ENCODE measurements at places on chromosomes 16 and 17.

DNA sequence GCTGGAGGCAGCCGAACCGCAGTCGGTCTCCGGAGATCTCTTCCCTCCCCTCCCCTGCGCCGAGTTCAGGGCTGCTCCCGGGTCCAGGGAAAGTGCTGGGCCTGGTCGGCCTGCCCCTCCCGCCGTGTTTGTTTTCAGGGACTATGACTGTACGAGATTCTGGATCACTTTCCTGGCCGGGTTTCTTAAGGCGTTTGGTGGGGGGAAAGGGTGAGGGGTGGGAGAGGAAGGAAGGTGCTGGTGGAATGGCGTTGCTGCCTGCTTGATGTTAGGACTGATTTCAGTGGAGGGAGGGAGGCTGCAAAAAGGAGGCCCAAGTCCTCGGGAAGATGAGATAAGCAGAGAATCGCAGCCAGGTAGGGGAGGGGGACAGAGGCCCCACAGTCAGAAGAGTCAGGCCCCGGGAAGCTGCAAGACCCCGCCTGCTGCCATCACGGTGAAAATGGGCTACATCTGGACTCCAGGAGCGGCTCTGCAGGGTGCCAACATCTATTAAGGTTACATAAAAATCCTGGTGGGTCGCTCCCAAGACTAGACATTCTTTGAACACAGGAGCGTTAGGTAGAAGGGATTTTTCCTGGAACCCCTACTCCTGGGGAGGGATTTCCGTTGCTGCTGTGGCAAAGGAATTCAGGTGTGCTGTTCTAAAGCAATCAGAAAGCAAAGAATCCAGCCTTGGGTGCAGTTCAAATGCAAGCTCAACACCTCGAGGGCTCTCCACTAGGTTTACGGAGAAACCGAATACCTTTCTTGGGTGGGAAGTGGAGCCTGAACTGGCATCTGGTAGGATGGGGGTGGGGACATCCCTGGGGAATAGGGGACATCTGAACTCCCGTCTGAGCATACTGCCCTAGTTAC lies 1.2 kb downstream of the ARHGAP44 start:
- no peak for DNase-seq

- DNase-seq, result no peak
These were observed 9.5 kb upstream of the USP10 start for GRCh38 chr16:84690088-84690819.

DNA sequence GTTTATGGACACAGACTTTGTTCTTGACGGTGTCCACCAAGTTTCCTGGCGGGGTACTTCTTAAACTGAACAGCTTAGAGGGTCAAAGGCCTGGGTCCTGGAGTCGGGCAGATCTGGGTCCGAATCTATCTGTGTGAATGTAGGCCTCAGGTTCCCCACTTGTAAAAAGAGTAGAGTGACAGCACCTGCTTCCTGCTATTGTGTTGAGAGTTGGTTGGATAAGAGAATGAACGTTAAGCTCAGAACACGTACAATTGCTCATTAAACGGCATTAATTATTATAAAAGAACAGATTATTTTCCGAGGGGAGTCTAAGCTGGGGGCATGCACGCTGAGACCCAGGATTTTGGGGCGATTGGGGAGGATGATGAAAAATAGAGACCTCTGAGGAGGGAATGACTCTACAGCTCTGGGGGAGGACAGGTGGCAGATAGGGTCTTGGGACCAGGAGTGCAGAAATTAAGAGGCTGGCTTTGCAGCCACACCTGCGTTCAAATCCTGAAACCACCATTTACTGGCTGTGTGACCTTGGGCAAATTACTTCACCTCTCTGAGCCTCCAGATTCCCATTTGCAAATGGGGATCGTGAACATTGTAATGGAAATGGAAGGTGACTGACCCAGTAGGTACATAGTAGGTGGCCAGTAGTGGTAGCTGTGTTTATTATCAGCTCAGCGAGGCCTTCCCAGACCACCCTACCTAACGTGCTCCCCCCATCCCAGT lies 862 bp downstream of the CLEC16A start:
- no peak for DNase-seq

- peak; percentile 21 for DNase-seq
These were observed 338.0 kb downstream of the WWOX start for GRCh38 chr16:78437352-78437968.

DNA sequence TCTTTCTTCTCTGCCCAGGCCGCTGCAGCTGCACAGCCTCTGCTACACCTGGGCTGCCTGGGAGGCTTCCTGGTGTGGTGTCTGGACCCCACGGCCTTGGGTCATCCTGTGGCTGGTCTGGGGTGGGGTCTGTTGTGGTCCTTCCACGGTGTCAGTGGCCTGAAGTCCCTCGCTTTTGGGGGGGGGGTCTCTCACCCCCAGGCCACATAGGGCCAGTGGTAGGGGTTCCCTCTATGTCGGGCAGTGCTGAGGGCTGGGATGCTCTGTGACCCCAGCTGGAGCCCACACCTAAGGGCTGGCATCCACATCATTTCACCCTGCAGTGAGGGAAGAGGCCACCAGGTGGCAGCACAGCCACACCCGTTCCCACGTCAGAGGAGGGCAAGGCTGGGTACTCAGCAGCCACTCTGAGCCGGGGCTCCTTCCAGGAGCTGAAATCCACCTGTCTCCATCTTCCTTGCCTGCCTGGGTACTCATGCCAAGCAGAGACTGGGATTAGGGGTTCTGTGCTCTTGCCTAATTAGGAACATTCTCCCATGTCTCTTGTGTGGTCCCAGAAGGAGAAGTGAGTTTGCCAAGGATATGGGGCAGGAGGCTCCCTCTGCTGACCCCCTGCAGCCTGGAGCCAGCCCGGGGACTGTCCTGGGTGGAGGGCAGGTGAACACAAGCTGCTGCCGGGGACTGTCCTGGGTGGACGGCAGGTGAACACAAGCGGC lies 13.0 kb downstream of the ENGASE start:
- peak; percentile 22 for DNase-seq

DNA sequence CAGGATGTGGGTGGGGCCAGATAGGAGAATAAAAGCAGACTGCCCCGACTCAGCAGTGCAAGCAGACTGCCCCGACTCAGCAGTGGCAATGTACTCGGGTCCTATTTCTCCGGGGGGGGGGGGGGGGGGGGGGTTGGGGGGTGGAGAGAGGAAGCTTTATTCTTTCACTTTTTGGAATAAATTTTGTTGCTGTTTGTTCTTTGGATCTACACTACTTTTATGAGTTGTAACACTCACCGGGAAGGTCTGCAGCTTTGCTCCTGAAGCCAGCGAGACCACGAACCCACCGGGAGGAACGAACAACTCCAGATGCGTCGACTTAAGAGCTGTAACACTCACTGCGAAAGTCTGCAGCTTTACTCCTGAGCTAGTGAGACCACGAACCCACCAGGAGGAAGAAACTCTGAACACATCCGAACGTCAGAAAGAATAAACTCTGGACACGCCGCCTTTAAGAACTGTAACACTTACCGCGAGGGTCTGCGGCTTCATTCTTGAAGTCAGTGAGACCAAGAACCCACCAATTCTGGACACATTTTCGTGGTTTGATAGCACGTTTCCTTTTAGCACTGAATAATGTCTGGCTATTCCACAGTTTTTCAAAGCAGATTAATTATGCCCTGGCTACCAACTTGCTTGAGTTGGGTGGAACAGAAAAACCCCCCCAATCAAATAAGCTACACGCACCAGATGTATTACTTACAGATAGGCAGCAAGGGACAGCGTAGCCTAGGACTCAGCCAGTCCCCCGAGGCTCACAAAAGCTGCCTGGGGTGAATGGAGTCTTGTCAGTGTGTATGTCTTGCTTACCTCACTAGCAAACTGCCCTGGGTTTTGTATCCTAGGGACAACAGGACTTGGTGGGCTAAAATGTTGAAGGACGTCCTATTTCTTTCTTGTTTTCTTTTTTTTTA lies 11.9 kb downstream of the FZD2 start:
- DNase-seq, result no peak

- no peak for DNase-seq
These were observed 77.6 kb upstream of the RBL2 start for GRCh38 chr16:53356478-53357207.

GRCh38 chr16:3754081-3754703 lies 36.9 kb upstream of the TRAP1 start:
- peak; percentile 68 for DNase-seq

- DNase-seq, result no peak
These were observed 55.7 kb downstream of the CENPV start for GRCh38 chr17:16297367-16298139.

DNA sequence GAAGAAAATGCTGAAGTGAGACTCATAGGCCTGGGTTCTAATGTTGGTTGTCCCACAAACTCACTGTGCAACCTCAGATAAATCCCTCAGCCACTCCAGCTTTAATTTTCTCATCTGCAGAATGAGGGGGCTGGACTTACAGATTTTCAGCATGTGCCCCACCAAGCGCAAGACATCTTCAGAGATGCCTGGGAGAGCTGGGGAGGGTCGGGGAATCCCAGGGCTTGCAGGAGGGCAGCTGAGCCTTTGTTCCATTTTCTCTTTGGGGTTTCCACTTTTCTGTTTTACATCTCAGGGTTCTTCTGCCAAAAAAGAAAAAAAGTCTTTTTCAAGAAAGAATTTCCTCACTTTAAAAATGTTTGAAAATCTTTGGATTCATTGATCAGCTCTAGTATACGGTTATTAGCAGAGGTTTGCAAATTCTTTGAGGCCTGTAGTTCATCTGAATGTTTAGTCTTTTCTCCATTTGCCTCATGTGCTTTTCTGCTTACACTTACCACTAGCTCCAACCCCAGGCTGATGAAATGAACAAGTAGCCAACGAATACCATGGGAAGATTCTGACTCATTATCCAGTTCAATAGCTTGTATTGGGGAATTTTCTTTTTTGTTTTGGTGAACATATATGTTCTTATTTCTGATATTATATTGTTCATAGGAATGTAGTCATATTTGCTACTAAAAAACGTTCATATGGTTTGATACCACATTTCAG lies 56.4 kb downstream of the CHD9 start:
- DNase-seq, result peak; percentile 52

GRCh38 chr16:1906846-1907165 lies 11.4 kb downstream of the HS3ST6 start:
- no peak for DNase-seq

- no peak for DNase-seq
These were observed 2.7 kb upstream of the TRAF7 start for GRCh38 chr16:2152695-2153506.

DNA sequence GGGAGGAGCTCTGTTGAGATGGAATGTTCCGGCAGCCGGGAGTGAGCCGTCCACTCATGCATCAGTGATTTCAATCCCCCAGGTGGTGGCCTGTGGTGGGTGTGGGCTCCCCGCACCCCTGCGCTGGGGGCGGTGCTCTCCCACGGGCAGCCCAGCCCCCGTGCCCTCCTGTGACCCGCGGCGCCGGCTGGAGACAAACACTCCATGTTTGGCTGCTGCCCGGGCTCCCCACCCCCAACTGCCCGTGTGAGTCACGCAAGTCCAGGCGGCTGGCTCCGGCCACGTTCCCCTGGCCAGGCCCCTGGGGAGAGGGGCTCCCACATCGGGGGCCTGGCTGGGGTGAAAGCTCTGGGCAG lies 29.4 kb downstream of the CACNA1H start:
- peak; percentile 89 for DNase-seq
